ENCODE measurements at places on chromosomes 3 and 15.

GRCh38 chr3:58570851-58571250, 6.3 kb downstream of the FAM107A start:
- DNase-seq, result no peak

- no peak for DNase-seq
These were observed 325.6 kb upstream of the SOX14 start for GRCh38 chr3:137438561-137438960.

- no peak for DNase-seq
These were observed 1.3 kb downstream of the CTNNB1 start for GRCh38 chr3:41200669-41201021.

DNA sequence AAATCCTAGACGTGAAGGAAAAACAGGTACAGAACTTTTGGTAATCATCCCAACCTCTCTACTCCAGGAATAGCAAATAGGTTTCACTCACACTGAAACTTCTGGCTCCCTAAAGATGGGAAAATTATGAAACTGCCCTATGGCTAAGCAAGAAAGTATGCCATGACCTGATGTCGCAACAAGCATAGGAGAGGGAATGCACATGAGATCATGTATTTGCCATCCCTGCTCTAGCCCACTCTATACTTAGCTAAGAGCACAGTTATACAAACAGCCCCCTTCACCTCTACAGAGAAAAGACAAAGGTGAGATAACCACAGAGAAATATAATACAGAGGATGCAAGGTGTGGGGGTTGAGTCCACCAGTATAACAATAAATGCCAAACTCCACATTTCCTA, 102.7 kb downstream of the TBC1D5 start:
- DNase-seq, result peak; percentile 51

GRCh38 chr3:128004661-128005060, 47.6 kb upstream of the SEC61A1 start:
- no peak for DNase-seq

Data from amniotic stem cell (primary cell).